SIG-M5 (cell line): ENCODE measurements at places on chromosomes 11 and 22.

DNA sequence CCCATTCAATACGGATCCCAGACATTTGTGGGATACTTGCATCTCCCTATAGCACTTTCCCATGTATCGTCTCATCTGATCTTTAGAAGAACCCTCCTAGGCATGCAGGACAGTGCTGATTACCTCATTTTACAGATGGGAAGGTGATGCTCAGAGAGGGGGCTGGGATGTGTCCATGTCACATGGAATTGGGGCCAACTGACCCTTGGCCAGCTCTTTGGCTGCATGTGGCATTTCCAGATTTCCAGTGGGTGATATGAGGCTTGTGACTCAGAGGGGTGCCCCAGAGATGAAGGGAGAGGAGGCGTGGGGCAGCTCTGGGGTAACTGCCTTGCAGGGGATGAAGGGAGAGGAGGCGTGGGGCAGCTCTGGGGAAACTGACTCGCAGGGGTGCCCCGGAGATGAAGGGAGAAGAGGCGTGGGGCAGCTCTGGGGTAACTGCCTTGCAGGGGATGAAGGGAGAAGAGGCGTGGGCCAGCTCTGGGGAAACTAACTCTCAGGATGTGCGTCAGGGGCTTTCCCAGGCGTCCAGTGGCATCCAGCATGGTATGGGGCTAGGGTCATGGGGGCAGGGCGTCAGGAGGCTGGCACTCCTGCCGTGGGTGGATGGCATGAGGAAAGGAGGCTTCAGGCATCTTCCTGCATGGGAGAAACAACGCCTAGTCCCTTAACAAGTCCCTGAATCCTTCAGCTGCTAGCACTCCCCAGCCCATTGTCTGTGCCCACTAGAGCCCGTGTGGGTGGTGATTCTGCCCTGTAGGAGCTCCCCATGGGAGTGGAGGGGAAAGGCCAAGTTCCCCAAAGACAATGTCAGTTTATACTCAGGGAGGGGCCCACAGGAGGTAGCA is 11.9 kb upstream of the CERK start:
- no peak for DNase-seq

DNA sequence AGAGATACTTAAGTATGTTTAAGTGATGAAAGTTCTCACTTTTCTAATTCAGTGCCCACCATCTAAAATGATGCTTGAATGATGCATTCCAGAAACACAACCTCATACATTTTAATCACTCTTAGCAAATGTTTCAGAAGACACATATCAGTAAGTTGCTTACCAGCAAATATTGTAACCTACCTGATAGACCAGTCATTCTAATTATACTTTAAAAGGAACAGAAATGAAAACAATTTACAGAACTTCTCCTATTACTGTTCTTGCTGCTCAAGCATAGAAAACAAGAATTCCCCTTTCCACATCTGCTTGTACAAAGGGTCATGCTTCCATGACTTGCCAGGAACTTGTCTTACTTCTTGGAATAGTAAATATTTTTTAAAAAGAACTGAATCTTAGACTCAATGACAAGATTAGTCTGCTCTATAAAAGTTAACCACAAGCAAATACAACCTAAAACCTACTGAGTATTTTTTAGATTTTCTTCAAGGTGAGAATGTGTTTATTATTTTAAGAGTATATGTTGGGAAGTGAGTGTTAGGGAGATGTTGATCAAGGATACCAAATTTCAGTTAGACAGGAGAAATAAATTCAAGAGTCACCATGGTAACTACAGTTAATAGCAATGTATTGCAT is 82.0 kb upstream of the SC5D start:
- DNase-seq = no peak

DNA sequence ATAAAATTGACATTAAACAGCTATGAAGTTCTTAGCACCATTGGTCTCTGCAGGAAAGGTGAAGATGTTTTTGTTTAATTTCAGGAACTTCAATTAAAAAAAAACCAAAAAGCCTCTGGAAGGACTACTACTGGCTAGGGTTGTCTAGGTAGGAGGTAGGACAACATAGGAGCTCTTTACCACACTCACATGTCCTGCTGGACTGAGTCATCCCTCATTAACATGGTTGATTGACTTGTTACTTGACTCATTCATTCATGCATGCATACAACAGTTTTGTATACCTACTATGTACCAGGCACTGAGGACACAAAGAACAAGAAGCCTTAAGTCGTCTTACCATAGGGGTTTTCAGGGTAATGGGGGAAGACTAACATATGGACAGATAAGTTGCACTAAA is 216.9 kb upstream of the ARHGAP20 start:
- DNase-seq = no peak

DNA sequence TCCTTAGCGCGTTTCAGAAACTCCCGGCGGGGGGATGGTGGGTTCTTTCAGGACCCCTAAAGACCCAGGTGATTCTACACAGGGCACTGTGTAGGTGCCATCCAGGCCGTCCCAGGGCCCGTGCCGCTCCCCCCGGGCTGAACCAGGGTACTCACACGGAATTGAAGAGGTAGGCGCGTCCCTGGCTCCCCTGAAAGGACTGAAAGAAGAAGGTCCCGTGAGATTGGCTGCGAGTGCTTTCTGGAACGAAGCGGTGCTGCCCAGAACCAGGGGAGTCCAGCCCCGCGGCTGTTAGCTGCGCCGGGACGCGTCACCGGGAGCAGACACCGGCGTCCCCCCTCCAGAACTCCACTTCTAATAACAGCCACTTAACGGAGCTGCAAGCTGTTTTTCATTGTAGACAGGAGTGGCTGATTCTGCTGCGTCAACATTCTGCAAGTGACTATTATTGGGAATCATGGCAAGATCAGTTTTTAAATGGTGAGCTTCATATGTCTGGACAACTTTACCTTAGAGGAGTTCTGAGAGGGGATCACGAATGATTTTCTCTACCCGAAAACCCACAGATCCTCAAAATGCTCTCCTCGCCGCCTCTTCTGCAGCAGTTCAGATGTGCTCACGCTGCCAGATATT is 31.8 kb downstream of the YPEL1 start:
- no peak for DNase-seq

DNA sequence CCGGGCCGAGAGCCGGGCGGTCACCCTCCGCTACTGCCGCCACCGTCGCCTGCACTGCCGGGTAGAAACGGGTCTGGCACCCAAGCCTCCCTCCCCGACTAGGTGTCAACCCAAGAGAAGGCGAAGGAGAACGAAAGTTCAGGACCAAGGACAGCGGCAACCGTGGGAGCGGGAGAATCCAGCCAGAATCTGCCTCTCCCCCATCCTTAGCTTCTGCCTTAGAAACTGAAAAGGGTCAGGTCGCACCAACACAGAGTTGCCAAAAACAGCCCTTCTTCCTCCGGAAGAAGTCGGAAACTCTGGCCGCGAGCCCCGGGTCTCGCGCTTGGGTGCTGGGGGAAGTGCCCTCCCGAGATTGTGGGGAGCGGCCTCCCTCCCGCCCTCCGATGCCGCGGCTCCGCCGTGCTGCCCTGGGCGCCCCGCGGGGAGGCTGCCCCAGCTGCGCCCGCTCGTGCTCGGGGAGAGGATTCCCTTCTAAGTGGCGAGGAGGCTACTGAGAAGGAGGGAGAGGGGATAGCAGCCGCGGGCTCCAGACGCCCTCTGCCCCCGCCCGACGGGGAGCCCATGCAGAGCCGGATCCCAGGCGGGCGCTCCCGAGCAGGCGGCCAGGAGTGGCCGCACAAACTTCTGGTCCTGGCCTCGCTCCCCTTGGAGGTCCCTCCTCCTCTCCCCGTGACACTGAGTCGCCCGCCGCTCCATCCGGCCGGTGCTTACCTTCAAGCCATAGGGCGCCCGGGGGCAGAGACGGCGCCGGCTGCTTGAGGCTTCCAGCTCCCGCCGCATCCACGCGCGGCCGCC is 637 bp downstream of the DRD2 start:
- no peak for DNase-seq

DNA sequence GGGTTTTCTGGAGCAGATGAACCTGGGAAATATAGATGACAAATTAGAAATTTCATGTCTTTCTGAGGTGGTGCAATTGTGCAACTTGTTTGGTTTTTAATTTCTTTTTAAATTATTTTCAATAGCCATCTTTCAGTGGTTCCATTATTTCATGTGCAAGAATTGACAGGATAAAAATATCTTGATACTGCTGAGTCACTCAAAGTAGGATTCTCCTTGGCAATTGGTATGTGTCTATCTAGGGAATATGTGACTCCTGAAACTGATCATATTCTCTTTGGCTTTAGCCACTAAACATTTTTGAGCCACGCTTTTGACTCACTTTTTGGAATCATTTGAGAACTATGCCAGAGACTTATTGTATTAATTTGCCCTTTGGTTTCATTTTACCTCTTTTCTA is 331.5 kb downstream of the KCNA4 start:
- no peak for DNase-seq

DNA sequence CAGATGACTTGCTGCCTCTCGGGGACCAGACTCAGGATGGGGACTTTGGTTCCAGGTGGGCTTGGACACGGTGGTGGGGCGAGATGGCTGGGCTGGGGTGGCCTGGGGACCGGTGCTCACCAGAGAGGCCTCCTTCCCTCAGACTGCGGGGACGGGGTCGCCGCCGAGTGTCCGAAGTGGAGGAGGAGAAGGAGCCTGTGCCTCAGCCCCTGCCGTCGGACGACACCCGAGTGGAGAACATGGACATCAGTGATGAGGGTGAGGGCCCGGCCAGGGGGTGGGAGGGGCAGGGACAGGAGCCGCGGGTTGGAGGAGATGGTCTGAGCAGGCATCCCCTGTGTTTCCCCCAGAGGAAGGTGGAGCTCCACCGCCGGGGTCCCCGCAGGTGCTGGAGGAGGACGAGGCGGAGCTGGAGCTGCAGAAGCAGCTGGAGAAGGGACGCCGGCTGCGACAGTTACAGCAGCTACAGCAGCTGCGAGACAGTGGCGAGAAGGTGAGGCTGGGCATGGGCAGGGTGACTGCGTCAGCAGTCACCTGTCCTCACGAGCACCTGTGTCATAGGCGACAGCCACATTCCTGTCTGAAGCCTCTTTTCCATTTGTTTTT is 5.9 kb downstream of the SART1 start:
- DNase-seq = no peak

- no peak for DNase-seq
Observed at GRCh38 chr22:17974703-17975372, 49.5 kb downstream of the MICAL3 start.

DNA sequence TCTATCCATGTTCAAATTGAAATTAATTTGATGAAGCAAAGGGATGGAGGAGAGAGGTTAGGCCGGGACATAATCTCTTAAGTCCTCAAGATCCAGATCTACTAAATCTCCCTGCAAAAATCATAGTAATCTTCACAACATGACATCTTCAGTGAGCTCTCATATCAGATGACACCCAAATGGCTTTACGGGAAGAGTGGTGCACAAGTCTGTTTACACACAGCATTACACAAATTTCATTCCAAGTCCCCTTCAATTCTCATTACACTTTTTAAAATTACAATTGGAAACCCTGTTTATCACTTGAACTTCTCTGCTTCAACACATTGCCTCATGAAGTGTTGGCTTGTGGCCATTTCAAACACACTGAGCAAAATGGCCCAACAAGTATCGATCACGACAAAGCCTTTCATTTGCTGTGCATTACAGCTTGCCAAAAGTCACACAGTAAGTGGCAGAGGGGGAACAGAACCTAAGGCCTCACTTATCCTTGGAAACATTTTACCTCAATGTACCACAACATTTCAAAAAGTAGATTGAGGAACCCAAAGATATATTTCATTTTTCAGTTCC is 17.9 kb upstream of the TPH1 start:
- DNase-seq = no peak

- DNase-seq = no peak
Observed at GRCh38 chr11:43825217-43825816, 55.3 kb upstream of the ALKBH3 start.

GRCh38 chr11:119441898-119442243 is 18.9 kb upstream of the THY1 start:
- DNase-seq = no peak

GRCh38 chr11:95904009-95904650 is 19.8 kb downstream of the MTMR2 start:
- no peak for DNase-seq

DNA sequence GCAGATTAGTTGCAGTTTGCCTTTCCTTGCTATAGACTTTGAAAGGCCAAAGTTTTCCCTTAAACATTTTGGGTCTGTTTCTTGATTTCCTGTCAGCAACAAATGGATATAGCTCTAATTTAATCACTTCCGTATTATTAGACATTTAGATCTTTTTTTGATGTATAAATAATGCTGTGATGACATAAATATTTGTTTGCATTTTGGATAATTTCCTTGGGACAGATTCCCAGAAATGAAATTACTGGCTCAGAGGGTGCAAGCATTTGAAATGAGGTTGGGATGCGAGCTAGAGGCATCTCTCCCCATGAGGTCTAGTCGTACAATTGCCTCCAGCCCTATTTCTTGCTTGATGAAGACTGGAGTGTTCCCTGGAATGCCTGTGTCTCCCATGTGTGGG is 94.2 kb downstream of the TBC1D22A start:
- no peak for DNase-seq

GRCh38 chr22:20582520-20583361 is 75.3 kb downstream of the MED15 start:
- no peak for DNase-seq

GRCh38 chr11:75140269-75141138 is 10.4 kb upstream of the SLCO2B1 start:
- DNase-seq = no peak

DNA sequence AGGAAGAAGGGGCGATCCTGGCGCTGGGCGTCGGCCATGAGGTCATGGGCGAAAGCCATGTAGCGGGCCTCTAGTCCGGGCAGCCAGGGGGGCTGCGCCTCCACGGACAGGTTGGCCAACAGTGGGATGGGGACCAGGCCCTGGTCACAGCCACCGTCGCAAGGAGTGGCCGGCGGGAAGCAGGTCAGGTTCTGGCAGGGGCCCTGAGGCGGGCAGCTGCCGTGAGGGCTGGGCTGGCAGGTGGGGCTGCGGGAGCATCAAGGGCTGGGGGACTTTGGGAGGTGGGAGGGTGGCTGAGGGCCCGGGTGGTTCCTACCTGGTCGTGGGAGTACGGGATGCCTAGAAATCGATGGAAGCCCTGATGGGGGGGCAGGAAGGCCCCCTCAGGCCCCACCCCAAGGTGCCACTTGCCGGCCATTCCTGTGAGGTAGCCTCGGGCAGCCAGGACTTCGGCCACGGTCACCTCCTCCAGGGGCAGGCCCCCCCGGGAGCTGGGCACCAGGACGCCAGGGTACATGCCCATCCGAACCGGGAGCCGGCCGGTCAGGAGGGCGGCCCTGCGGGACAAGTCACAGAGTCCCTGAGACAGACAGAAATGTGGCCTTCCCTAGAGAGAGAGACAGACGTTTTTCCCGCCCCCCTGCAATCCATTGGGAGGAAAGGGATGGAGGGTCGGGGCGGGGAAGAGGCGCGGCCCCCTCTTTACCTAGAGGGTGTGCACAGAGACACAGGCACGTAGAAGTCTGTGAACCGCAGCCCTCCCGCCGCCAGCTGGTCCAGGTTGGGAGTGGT is 906 bp downstream of the ARSA start:
- no peak for DNase-seq

GRCh38 chr11:35200811-35201341 is 61.9 kb downstream of the CD44 start:
- DNase-seq = no peak

- DNase-seq = no peak
Observed at GRCh38 chr11:78202733-78203167, 14.0 kb downstream of the USP35 start.

GRCh38 chr22:45911601-45912271 is 65.2 kb downstream of the WNT7B start:
- DNase-seq = no peak
